Uterus (tissue), 4 donors: ENCODE measurements at places on chromosomes 13 and 19. TPM values are rescaled to one million over a fixed set of nuclear protein-coding genes. Genes with fewer than 3 reads are reported as not detected.
A peak's percentile ranks its signal among the peaks of the same experiment; 100 is the strongest.

DNA sequence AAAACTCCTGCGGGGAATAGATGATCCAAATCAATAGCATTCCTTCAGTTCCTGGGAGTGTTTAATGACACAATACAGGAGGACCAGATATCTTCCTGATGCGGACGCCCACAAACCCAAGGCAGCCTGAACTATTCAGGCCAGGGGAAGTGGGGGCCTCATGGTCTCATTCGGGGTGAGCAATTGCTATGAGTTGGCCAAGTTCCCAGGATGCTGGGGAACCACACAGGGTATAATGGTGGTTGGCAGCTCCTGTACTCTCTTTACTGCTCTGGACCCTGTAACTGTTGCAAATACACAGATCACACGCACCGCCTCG lies 401.2 kb downstream of the IRS2 start:
- H3K27ac ChIP-seq, result no peak overlapping the region
- no peak for DNase-seq
- H3K27me3 ChIP-seq, result no peaks in the 10 kb centered on the region
- no peaks in the 10 kb centered on the region for H3K4me1 ChIP-seq
- H3K36me3 ChIP-seq, result no peaks in the 10 kb centered on the region

DNA sequence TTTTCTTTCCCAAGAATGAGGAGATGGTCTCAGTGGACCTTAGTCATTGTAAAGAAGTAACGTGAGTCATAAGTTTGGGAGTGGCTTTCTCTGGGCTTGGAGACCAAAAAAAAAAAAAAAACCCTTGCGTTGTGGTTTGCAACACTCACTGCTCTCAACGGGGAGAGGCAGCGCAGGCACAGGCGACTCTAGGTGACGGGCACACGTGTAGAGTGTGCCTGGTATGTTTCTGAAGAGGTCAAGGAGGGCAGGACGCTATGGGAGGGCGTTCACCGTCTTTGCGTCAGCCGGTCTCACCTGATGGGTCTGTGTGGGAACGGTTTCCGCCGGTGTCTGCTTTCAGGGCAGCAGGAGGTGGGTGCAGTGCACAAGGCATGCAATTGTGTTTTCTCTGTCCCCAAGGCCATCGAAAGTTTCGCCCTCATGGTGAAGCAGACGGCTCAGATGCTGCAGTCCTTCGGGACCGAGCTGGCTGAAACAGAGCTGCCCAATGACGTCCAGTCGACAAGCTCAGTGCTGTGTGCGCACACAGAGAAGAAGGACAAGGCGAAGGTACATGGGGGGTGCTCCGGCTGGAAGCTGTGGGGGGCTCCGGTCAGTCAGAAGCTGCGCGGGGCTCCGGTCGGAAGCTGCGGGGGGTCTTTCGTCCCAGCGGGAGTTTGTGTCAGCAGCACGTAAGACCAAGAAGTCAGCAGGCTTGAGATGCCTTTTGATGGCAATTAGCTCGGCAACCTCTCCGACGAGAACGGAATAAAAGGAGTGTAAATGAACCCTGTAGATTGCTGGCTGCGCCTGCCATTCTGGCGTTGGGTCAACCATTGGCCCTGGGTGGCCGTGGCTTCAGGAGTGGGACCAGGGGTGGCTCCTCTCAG lies 40.8 kb upstream of the F7 start:
- no peaks in the 10 kb centered on the region for H3K36me3 ChIP-seq
- no peak for DNase-seq
- no peaks in the 10 kb centered on the region for H3K27me3 ChIP-seq
- H3K4me1 ChIP-seq, result no peaks in the 10 kb centered on the region

The CGB8 gene
- total RNA-seq, result not detected

DNA sequence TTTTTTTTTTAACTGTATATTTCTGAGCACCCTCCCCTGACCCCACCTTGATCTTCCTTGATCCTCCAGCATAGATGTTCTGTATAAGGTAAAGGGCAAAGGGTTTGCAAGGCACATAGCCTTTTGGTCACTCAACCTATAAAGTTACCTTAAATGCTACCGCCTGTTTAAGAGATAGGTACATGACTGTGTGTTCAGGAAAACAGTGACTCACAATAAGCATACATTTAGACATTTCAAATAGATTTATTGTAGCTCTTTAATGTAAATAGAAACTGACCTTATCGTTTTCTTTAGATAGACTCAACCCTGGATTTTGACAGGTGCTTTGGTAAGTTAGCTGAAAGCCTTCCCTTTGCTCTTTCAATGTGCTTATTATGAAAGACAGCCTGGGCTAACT lies 15.2 kb upstream of the SLC10A2 start:
- DNase-seq, result no peak
- H3K36me3 ChIP-seq, result no peaks in the 10 kb centered on the region
- H3K27ac ChIP-seq, result no peak overlapping the region

- H3K4me3 ChIP-seq, result no peak overlapping the region
- H3K4me1 ChIP-seq, result no peaks in the 10 kb centered on the region
- H3K27me3 ChIP-seq, result no peaks in the 10 kb centered on the region
Observed at GRCh38 chr13:41909506-41909905, 51.4 kb downstream of the VWA8 start.

GRCh38 chr19:51440846-51441409 lies 17.3 kb downstream of the SIGLEC8 start:
- no peak overlapping the region for H3K4me3 ChIP-seq
- H3K4me1 ChIP-seq, result no peaks in the 10 kb centered on the region
- H3K27ac ChIP-seq, result no peak overlapping the region
- no peaks in the 10 kb centered on the region for H3K27me3 ChIP-seq

The SIGLEC8 gene
- total RNA-seq, result 0.21 TPM

DNA sequence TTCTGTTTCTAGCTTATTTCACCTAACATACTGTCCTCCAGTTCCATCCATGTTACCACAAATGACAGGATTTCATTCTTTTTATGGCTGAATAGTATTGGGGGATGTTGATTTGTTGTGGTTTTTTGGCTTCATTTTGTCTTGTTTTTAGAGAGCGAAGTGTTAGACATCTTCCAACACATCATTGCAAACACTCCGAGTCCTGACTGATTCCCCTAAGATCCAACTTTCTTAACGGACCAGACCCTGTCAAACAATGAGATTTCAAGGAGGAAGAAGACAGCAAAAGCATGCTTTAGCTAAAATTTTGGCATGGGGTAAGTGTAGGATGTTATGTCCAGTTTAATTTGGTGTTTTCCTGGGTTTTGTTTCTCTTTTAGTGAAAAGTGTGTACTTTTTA lies 3.8 kb upstream of the CASP14 start:
- H3K36me3 ChIP-seq, result no peaks in the 10 kb centered on the region
- H3K4me1 ChIP-seq, result no peaks in the 10 kb centered on the region

DNA sequence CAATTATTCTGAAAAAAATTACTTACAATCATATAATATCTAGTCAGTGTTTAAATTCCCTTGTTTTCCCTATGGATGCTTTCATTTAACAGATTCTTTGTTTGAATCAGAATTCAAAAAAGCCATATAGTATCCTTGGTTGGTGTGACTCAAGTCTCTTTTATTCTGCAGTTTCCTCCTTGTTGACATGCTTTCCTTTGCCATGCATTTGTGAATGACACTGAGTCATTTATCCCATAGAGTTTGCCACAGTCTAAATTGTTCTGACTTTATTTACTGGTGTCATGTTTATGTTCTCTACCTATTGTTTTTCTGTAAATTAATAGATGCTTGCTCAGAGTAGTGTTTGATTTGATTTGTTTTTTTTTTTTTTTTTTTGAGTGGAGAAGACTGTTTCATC lies 893.8 kb upstream of the SLC10A2 start:
- DNase-seq, result no peak
- H3K27me3 ChIP-seq, result no peaks in the 10 kb centered on the region
- no peak overlapping the region for H3K27ac ChIP-seq
- H3K36me3 ChIP-seq, result no peaks in the 10 kb centered on the region
- H3K4me3 ChIP-seq, result no peak overlapping the region

- no peaks in the 10 kb centered on the region for H3K36me3 ChIP-seq
- no peaks in the 10 kb centered on the region for H3K27me3 ChIP-seq
- H3K4me3 ChIP-seq, result no peak overlapping the region
- H3K4me1 ChIP-seq, result no peaks in the 10 kb centered on the region
Observed at GRCh38 chr19:2808129-2808941, 11.3 kb upstream of the ZNF554 start.

- H3K36me3 ChIP-seq, result no peaks in the 10 kb centered on the region
- H3K4me1 ChIP-seq, result no peaks in the 10 kb centered on the region
- H3K27me3 ChIP-seq, result no peaks in the 10 kb centered on the region
- H3K27ac ChIP-seq, result no peak overlapping the region
- DNase-seq, result no peak
Observed at GRCh38 chr13:48559638-48560320, 26.9 kb upstream of the RCBTB2 start.

GRCh38 chr13:100789481-100789880 lies 114.9 kb upstream of the TMTC4 start:
- no peak overlapping the region for H3K27ac ChIP-seq
- H3K4me3 ChIP-seq, result no peak overlapping the region
- no peaks in the 10 kb centered on the region for H3K27me3 ChIP-seq
- no peak for DNase-seq

GRCh38 chr19:4016903-4017638 lies 9.5 kb downstream of the PIAS4 start:
- H3K4me3 ChIP-seq, result no peak overlapping the region
- no peak for DNase-seq
- peaks cover 23% of the 10 kb centered on the region for H3K4me1 ChIP-seq
- H3K36me3 ChIP-seq, result no peaks in the 10 kb centered on the region

DNA sequence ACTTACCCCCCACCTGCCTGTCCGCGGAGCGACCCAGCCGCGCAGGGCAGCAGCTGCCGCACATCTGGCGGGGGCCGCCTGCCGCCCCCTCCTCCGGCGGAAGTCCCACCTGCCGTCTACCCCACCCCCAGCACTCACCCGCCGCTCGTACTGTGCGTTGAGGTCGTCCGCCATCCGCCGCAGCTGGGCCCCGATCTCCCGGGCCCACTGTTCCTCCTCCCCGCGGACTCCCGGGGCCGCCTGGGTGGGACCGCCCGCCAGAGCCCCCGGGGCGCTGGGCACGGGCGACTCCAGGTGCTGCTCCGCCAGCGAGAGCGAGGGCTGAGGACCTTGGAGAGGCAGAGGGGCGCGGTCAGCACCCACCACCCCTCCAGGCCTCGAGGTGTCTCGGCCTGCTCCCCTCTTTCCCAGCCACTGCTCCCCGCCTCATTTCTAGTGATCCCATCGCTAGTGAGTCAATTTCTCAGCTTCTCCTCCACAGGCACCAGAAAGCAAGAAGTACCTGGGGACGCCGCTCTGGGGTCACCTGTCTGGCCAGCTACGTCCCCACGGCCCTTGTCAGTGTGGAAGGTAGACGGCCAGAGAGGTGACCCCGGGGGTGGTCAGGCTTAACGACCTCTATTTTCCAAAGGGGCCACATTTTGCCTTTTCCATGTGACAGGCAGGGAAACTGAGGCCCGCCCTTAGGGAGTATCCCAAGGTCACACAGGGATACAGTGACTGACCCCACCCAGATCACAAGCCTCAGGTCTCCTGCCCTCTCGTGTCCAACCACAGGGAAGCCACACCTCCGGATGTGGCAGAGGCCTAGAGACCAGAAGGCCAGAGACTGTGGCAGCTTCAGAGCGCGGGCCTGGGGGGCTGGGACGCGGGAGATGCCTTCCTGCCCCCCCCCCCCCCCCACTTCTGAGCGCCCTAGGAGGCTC lies 4.3 kb downstream of the BBC3 start:
- DNase-seq, result peak; percentile 82
- peak overlapping the region; percentile 98 for H3K27ac ChIP-seq
- H3K4me1 ChIP-seq, result peaks cover 2% of the 10 kb centered on the region
- H3K27me3 ChIP-seq, result no peaks in the 10 kb centered on the region
- H3K36me3 ChIP-seq, result no peaks in the 10 kb centered on the region

- H3K4me1 ChIP-seq, result no peaks in the 10 kb centered on the region
- no peaks in the 10 kb centered on the region for H3K36me3 ChIP-seq
- no peaks in the 10 kb centered on the region for H3K27me3 ChIP-seq
- DNase-seq, result no peak
Observed at GRCh38 chr13:101594936-101595335, 142.5 kb downstream of the ITGBL1 start.

DNA sequence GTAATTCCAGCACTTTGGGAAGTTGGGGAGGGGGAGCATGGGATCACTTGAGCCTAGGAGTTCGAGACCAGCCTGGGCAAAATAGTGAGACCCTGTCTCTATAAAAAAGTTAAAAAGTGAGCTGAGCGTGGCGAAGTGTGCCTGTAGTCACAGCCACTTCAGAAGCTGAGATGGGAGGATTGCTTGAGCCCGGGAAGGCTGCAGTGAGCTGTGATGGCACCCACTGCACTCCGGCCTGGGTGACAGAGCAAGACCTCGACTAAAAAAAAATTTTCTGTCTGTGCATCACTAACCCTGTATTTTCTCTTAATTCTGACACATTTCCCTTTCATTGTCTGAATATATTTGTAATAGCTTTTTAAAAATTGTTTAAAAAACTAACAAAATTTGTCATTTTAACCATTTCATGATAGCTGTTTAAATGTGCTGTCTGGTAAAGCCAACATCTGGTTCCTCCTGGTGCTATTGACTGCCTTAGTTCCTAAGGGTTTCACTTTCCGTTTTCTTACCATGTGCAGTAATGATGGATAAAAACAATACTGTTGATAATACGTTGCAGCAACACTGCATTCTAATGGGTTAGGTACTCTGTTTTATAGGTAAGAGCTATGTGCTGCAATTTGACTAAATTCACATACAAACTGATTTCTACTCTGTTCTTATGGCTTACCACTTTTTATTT lies 29.7 kb downstream of the LATS2 start:
- no peak overlapping the region for H3K27ac ChIP-seq
- H3K36me3 ChIP-seq, result no peaks in the 10 kb centered on the region
- H3K4me1 ChIP-seq, result peaks cover 4% of the 10 kb centered on the region
- H3K27me3 ChIP-seq, result no peaks in the 10 kb centered on the region
- no peak for DNase-seq

DNA sequence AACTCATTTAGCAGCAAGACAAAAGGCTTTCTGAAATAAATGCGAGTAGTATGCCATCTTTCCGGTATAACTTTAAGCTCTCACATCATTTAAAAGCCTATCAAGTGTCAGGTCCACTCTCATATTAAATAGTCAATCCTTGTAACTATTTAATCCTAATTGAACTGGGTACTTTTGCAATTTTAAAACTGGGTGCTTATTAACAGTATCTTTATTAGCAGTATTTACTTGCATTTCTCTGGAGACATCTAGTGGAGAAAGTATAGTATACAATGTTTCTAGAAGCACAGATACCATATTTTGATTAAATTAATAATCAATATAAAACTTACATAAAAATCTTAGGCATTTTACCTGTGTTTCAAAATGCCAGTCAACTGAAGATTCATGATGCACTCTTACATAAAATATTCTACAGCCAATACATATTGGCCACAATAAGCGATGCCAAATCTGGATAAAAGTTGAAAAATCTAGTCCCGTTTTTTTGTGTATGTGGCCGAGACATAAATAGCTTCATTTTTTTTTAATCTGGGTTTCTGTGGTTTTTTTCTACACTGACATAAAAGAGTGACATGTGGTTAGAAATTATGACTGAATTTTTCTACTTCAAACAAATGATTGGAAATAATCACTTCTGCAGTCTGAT lies 4.3 kb upstream of the POSTN start:
- DNase-seq, result no peak
- no peaks in the 10 kb centered on the region for H3K27me3 ChIP-seq
- no peaks in the 10 kb centered on the region for H3K4me1 ChIP-seq
- H3K27ac ChIP-seq, result no peak overlapping the region
- no peak overlapping the region for H3K4me3 ChIP-seq

GRCh38 chr19:5281588-5281987 lies 59.0 kb downstream of the PTPRS start:
- no peaks in the 10 kb centered on the region for H3K4me1 ChIP-seq
- H3K36me3 ChIP-seq, result no peaks in the 10 kb centered on the region
- H3K27me3 ChIP-seq, result no peaks in the 10 kb centered on the region
